Amygdala (tissue), 56 donors: ENCODE measurements at places on chromosomes 4 and X.

DNA sequence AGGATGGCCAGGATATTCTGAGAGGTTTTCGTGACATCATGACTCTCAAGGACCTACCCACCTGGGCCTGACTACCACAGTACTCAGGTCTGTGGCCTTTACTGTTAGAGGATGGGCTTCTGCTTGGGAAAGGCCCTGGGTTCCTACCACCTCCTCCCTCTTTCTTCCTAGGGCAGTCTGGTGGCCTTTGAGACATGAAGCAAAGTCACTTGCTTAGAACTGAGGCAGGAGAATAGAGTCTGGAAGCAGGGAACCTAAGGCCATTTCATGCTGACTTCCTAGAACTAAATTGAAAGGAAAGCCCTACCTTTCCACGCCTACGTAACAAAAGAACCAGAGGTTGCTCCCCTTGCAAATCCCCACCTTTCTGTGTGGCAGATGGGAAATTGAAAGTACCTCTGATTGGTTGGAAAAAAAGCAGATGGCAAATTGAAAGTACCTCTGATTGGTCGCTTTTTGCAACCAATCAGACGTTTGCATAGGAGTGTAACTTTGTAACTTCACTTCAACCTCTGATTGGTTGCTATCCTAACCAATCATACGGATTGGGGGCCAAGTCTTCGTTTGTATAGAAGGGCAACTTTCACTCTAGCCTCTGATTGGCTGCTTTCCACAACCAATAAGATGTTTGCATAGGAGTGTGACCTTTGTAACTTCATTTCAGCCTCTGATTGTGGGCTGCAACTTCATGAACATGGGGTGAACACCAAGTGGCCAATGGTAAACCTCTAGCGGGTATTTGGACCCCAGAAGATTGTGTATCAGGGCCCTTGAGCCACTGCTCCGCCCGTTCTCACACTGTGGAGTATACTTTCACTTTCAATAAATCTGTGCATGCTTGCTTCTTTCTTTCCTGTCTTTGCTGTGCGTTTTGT, 9.9 kb upstream of the AKAP14 start:
- DNase-seq: no peak

DNA sequence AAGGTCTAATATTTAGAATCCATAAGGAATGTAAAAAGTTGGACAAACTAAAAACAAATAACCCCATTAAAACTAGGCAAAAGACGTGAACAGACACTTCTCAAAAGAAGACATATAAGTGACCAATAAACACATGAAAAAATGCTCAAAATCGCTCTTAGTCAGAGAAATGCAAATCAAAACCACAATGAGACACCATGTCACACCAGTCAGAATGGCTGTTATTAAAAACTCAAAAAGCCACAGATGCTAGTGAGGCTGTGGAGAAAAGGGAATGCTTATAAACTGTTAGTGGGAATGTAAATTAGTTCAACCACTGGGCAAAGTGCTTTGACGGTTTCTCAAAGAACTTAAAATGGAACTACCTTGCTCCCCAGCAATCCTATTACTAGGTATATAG, 674.3 kb upstream of the MAGEB2 start:
- no peak for DNase-seq

DNA sequence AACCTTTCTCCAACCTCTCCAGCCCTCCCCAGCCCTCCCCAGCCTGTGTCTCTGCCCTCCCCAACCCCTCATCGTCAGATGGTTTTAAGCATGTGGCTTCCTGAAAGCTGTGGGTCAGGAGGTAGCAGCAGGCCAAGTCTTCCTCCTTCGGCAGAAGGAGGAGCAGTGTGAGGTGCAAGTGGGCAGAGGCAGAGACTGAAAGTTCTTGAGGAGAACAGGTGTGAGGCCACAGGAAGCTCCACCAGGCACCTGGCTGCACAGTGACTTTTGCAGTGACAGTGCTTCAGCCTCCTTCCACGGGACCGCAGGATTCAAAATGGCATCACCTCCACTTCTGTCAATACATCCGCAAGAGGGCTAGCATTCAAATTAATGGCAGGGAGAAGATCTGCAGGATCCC, 203.9 kb upstream of the LEF1 start:
- DNase-seq: no peak

DNA sequence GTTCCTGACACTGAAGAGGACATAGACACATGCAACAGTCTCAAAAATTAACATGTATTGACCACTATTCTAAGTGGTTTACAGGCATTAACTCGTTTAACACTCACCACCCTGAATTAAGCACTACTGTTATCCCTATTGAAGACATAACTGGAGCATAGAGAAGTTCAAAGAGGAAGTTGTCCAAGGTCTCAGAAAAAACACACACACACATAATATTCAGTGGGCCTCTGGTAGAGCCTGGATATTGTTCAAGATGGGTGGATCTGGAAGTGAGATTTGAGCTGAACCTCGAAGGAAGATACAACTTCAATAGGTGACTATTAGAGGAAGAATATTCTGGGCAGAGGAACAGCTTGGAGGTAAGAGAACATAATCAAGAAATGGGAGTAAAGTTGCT, 334.9 kb downstream of the HNRNPD start:
- no peak for DNase-seq

GRCh38 chrX:23901060-23901459, 6.7 kb downstream of the APOO start:
- no peak for DNase-seq

GRCh38 chr4:23720556-23720955, 169.3 kb downstream of the PPARGC1A start:
- no peak for DNase-seq

DNA sequence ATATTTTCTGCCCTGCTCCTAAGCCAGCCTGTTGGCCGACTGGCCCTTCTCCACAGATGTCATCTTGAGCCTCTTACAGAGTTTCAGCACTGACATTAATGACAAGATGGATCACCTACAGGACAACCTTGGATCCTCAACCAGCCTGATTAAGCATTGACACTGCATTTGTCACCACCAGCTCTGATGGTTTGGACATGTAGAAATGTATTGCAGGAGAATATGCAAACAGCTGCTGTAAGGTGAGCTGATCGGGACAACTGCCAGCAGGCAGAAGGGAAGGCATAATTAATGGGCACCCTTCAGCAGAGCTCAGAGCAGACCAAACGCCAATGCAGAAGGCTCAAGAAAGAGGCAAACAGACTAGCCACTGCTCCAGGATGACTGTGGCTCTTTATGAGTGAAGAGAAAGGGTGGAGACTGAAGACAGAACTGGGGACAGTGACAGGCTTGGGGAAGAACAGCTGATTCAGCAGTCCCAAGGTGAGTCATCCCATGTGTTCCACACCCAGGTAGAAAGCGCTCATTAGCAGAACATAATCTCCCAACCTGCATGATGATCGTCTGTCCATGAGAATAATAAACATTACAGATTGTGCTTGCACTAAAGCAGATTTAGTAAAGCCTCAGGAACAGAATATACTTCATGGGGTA, 6.7 kb downstream of the CORIN start:
- no peak for DNase-seq

DNA sequence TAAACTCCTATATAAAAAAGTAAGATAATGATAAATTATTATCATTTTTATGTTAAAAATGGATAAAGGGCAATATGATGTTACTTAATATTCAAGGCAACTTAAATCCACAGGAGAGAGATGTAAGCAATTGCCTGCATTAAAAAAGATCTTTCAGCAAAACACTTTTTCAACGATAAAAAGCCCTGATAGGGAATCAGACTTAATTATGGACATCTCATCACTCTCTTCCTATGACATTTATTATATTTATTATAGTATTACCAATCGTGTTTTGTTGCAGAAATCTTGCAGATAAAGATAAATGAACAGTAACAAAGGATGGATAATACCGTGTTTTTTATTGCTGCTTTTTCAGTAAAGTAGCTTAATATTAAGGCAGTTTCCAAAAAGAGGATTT, 178.5 kb downstream of the SH2D1A start:
- DNase-seq: no peak

- DNase-seq: peak; percentile 59
These were observed 1.2 kb downstream of the MAGIX start for GRCh38 chrX:49163555-49164419.

DNA sequence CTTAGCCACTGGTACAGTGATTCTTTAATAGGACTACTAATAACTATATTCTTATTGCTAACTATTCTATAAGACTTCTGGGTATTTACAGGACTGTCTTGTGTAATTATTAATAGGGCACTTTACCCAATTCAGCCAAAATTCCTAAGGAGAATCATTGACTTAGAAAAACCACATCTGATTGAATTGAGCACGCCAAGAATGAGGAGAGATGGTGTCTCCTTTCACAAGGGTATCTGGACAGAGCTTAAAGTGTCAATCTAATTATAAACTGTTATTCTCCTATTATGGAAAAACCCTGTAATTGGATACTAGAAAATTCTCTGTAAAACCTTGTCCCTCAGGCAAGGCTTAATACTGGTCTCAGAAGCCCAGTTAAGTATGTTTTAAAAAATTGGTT, 111.1 kb upstream of the TLL1 start:
- DNase-seq: no peak

- no peak for DNase-seq
These were observed 583.9 kb downstream of the NLGN4X start for GRCh38 chrX:5644776-5645175.

- DNase-seq: no peak
These were observed 115.7 kb upstream of the LSM6 start for GRCh38 chr4:146059865-146060264.

GRCh38 chr4:163878336-163879121, 384.0 kb downstream of the TMA16 start:
- no peak for DNase-seq

GRCh38 chr4:130712038-130712437, 1616.1 kb downstream of the C4orf33 start:
- no peak for DNase-seq

GRCh38 chr4:152508386-152508785, 27.5 kb downstream of the FBXW7 start:
- DNase-seq: no peak

DNA sequence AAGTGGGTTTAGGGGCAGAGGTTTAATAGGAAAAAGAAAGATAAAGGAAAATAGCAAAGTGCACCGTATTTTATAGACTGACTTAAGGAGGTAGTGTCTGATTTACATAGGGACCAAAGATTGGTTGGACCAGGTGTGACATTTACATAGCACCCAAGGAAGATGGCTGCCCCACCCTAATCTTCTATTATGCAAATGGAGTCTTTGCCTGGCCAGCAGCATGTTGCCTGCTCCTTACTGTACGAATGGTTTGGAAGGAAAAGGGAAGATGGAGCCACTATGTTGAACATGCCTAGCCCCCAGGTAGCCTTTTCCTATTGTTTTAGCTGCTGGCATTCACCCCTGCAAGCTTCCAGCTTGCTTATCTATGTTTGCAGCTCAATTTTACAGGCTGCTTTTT, 146.2 kb upstream of the PDE5A start:
- no peak for DNase-seq

DNA sequence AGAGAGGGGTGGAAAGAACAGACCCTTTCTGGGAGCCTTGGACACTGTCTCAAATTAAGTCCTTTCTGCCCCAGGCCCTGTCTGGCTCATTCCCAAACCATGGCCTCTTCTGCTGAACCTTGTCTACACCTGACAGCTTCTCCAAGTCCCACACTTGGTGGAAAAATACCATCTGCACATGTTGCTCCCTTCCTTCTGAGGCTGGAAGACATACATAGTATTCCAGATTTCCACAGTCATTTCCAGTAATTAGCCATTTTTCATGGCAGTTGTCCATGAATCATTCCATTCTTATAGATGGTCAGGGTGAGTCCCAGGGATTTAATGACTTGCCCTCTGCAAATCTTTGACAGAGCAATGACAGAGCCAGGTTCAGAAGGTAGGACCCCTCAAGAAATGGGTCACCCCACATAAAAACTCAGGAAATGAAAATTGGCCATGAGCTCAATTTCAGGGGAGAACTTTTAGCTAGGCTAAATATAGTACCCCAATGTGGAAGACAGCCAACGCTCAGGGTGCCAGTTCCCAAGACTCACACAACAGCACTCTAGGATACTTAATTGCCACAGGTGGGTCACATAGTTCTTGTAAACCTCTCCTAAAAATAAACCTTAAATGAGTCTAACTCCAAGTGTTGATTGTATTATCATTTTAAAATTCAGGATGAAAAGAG, 16.2 kb upstream of the DAPP1 start:
- DNase-seq: no peak

DNA sequence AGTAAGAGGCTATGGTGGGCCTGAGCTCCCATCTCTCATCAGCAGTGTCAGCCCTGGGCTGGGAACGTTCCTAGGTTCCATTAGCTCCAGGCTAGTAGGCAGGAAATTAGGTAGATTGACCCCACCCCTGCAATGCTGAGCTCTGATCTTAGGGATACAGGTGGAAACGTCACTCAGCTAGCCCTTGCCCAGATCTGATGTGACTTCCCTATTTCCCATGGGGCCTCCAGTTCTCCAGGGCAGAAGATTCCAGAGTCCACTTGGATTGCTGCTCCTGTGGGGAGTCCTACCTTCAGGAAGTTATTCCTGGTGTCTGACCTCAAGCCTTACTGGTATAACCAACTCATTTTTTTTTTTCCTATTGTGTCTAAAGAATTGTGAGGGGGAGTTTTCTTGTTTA, 81.1 kb downstream of the EFNB1 start:
- DNase-seq: no peak

GRCh38 chr4:17941731-17942130, 79.8 kb downstream of the LCORL start:
- no peak for DNase-seq

GRCh38 chrX:104270212-104270611, 15.5 kb upstream of the ESX1 start:
- DNase-seq: no peak

DNA sequence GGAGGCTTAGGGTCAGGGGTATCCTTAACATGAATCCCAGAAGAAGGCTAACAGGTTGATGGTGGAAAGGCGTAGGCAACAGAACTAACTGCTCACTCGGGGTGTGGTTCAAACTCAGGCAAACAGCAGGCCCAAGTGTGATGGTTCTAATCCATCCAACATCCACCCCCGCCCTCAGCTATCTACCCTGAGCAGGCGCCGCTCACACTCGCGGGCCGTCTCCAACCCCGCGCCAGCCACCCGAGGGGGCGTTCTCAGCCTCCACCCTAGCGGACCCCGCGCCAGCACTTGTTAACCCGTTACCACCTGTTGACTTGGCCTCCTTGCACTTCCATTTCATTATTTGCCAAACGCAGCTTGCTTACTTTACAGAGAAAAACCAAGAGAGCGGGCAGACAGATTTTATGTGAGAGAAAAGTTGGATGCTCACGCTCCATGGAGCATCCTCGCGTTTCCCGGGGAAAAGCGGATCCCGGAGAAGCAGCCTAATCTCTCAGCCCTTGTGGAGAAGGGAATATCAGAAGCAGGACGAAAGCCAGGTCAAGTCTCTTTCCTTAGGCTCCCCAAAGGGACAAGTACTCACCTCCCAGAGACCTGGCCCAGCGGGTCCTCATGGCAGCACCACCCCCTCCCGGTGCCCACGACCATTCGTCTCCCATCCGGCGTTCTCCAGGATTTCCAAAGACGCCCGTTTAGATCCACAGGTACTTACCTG, 773 bp downstream of the SNCA start:
- DNase-seq: peak; percentile 45

DNA sequence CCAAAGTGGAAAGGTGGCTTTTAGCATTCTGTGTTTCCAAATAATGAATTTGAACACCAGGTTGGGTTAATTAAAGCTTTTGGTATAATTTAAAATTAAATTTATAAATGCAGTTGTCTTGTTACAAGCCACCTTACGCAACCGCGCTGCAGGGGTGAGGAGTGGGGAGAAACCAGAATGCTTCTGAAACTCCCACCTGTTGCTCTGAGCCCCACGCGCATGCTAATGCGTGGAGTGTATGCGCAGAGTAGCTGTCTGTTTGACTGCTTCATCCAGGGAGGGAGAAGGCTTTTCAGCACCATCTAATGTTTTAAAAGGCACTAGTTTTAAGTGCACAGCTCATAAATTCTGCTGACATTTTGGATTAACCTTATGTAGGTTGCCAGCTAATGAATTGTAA, 12.5 kb downstream of the OGT start:
- no peak for DNase-seq

- DNase-seq: peak; percentile 81
These were observed 67.5 kb upstream of the CLDN34 start for GRCh38 chrX:9899640-9900111.
